ENCODE measurements at places on chromosomes 13 and 19. TPM values are rescaled to one million over a fixed set of nuclear protein-coding genes. Genes with fewer than 3 reads are reported as not detected.

Gene HCN2
- 1.6 TPM for total RNA-seq

Gene EXOC3L2
- 1.6 TPM for total RNA-seq

Gene ZNF14
- 5.5 TPM for total RNA-seq

Gene BRSK1
- 0.29 TPM for total RNA-seq

Gene TIMM44
- total RNA-seq = 44.8 TPM

Gene CFAP97D2
- not detected for total RNA-seq

Gene POSTN
- total RNA-seq = 29.3 TPM

Gene TMEM38A
- 3.6 TPM for total RNA-seq

Gene PSG1
- 0.48 TPM for total RNA-seq

Gene ERICH6B
- total RNA-seq = not detected

Gene FAM216B
- not detected for total RNA-seq

Gene LSR
- total RNA-seq = 0.29 TPM

Gene MAMSTR
- 0.38 TPM for total RNA-seq

Data from vein endothelial cell (primary cell).